Left renal pelvis (tissue), 4 donors: ENCODE measurements at places on chromosomes 11 and 22. TPM values are rescaled to one million over a fixed set of nuclear protein-coding genes. Genes with fewer than 3 reads are reported as not detected.

The MMP13 gene
- 0.13 TPM for polyA plus RNA-seq

The GNB1L gene
- polyA plus RNA-seq = 3.7 TPM

The VSIG2 gene
- polyA plus RNA-seq = 7.2 TPM

The TTC36 gene
- 0.36 TPM for polyA plus RNA-seq

The VPREB1 gene
- not detected for polyA plus RNA-seq

The MB gene
- not detected for polyA plus RNA-seq

The OR5L1 gene
- not detected for polyA plus RNA-seq

The PRRG4 gene
- polyA plus RNA-seq = 0.45 TPM

The LINC01488 gene
- polyA plus RNA-seq = not detected

The SLC22A8 gene
- 51.1 TPM for polyA plus RNA-seq

The INS gene
- polyA plus RNA-seq = not detected

The SAC3D1 gene
- 19.5 TPM for polyA plus RNA-seq

The TBX10 gene
- polyA plus RNA-seq = not detected

The DDIAS gene
- 5.4 TPM for polyA plus RNA-seq

The AMBRA1 gene
- 25.8 TPM for polyA plus RNA-seq
